ENCODE measurements at places on chromosomes 13 and 19.
A peak's percentile ranks its signal among the peaks of the same experiment; 100 is the strongest.

GRCh38 chr13:46698910-46699460, 98.0 kb downstream of the ESD start:
- no peak for DNase-seq

DNA sequence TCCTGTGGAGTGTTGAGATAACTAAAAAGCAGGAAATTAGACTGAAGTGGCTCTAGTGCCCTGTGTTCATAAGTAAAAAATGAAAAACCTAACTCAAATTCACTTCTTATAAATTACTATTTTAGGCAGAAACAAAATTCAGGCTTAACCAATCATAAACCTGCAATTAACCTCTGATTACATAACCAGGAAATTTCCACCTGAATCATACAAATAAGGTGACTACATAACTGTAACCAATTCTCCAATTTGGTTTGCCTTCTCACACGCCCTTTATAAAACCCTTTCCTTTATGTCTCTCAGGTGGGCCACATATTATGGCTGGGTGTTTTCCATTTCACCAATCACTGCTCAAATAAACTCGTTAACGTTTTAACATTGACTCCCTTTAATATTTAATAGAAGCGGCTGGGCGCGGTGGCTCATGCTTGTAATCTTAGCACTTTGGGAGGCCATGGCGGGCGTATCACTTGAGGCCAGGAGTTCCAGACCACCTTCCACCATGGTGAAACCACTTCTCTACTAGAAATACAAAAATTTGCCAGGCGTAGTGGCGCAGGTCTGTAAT, 22.9 kb upstream of the ZNF724 start:
- DNase-seq, result no peak

- no peak for DNase-seq
Observed at GRCh38 chr19:13764821-13765394, 586 bp downstream of the MRI1 start.

- no peak for DNase-seq
Observed at GRCh38 chr19:51944798-51945552, 17.7 kb downstream of the ZNF613 start.

GRCh38 chr19:49602806-49603205, 11.8 kb downstream of the PRR12 start:
- no peak for DNase-seq

- no peak for DNase-seq
Observed at GRCh38 chr19:9128171-9128570, 1.4 kb upstream of the OR7G3 start.

- no peak for DNase-seq
Observed at GRCh38 chr13:73696271-73696670, 437.9 kb downstream of the KLF12 start.

GRCh38 chr19:30253581-30253996, 118.6 kb upstream of the ZNF536 start:
- DNase-seq, result no peak

DNA sequence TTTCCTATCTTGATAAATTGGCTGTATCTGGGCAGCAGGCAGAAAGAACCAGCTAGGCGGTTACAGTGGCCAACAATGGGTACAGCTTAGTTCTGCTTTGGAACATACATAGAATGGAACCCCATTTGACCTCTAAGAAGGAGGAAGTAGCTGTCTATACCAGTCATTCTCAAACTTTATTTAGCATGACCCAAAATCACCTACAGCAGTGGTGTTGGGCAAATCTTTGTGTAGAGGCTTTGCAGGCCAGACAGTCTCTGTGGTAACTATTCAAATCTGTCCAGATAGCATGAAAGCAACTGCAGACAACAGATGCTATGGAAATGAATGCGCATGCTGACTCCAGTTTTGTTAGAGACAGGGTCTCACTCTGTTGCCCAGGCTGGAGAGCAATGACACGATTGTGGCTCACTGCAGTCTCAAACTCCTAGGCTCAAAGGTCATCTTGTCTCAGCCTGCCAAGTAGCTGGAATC, 12.0 kb upstream of the KCNC3 start:
- DNase-seq, result no peak

- no peak for DNase-seq
Observed at GRCh38 chr19:38009650-38010242, 102.7 kb downstream of the SIPA1L3 start.

- no peak for DNase-seq
Observed at GRCh38 chr13:24503379-24503696, 9.2 kb downstream of the PARP4 start.

DNA sequence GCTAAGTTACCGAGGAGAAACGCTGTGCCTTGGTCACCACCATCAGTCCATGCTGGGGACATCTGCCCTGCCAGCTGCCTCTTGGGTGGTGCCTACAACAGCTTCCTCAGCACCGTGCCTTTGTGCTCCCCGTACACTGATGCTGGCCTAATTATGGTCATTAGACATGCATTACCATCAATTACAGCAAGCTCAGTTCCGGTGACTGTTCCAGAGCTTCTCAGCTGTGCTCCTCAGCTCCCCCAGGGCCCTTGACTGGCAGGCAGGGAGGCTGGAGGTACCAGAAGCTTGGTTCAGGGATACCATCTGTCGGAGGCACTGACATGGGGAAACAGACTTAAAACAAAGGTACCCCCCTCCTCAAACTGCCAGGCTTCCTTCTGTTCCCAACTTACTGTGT, 40.2 kb downstream of the CILP2 start:
- no peak for DNase-seq

DNA sequence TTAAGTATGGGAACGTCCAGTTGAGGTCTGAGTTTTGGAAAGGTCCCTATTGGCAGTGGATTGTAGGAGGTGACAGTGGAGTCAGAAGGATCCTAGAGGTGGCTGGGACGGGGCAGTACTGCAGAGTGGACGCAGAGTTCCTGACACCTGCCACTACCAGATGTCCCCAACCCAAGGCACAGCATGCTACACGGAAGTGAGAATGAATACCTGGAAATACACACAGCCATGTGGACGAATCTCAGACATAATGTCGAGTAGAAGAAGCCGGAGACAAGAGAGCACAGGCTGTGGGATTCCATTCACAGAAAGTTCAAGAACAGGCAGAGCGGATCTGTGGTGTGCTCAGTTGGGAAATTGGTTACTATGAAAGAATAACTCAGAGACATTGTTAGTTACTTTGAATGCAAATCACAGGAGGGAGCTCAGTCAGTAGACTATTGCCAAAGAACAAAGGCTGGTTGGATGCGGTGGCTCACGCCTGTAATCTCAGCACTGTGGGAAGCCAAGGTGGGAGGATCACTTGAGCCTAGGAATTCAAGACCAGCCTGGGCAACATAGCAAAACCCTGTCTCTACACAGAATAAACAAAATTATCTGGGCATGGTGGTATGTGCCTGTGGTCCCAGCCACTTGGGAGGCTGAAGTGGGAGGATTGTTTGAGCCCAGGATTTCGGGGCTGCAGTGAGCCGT, 37.4 kb downstream of the RYR1 start:
- no peak for DNase-seq

- no peak for DNase-seq
Observed at GRCh38 chr19:15191982-15192381, 8.8 kb downstream of the NOTCH3 start.

- DNase-seq, result no peak
Observed at GRCh38 chr13:106484537-106485193, 50.8 kb downstream of the EFNB2 start.

- no peak for DNase-seq
Observed at GRCh38 chr13:69450245-69450644, 657.4 kb upstream of the ATXN8OS start.

GRCh38 chr13:39272994-39273393, 234.7 kb downstream of the NHLRC3 start:
- DNase-seq, result no peak

DNA sequence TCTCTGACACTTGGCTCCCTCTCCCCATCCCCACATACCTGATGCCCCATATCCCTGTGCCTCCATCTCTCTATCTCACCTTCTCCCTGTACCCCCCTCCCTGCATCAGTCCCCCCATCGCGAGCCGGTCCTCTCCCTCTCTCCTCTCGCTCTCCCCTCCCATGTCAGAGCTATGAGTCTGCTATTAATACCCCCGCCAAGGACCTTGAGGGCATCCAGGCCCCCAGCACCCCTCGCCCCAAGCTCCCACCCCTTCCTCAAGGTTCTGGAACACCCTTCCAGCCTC, 1.6 kb downstream of the GRIN2D start:
- DNase-seq, result no peak

GRCh38 chr13:32267836-32268439, 47.2 kb downstream of the ZAR1L start:
- peak; percentile 30 for DNase-seq

- no peak for DNase-seq
Observed at GRCh38 chr13:99749271-99750019, 222.1 kb downstream of the ZIC5 start.

Measured in T-cell (primary cell).